Thymus (tissue), 14 donors: ENCODE measurements at places on chromosomes 6 and 20. TPM values are rescaled to one million over a fixed set of nuclear protein-coding genes. Genes with fewer than 3 reads are reported as not detected.

Gene RNF39
- 0.19 TPM for total RNA-seq

Gene NMBR
- not detected for total RNA-seq

Gene PRR18
- 0.05 TPM for total RNA-seq

Gene PRDM13
- not detected for total RNA-seq

Gene C6orf118
- 0.24 TPM for total RNA-seq

Gene TSBP1
- not detected for total RNA-seq
